Lower leg skin (tissue), 4 donors: ENCODE measurements at places on chromosomes 3 and 15. TPM values are rescaled to one million over a fixed set of nuclear protein-coding genes. Genes with fewer than 3 reads are reported as not detected.

The TAGLN3 gene
- total RNA-seq, result not detected

- no peak for DNase-seq
Observed at GRCh38 chr15:75030424-75030823, 7.0 kb downstream of the PPCDC start.

DNA sequence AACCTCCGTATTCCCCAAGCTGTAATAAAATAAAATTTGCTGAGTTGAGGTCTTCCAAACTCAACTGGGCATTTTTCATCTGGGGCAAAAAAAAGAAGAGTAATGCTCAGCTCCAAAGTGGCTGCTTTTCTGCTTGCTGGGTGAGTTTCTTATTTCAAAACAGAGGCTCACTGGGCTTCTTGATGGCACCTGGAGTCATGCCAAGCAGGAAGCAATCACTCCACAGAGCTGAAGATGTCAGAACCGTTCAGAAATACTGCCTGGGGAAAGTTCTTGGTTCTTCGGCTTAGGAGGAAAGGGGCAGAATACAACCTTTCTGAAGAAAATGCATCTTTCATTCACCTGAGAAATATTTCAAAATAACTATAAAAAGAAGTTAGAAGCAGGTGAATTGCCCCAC, 4.1 kb downstream of the CCR9 start:
- DNase-seq, result no peak

DNA sequence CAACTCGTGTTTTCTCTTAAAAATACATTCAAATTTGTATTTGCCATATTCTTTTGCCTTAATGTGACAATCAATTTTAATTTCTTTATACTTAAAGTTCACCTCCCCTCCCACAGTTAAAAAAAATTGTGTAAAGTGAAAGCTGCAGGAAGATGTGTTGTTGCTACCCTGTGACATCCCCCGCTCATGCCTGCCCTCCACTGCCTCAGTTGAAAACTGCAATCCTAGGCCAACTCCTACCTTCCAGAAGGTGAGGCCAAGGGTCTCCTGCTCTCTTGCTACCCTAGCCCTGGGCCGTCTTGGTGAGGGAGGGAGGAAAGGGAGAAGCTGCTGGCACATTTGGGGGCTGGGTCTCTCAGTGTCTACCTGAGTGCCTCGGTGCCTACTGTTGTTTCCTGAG, 57.0 kb upstream of the CMTM7 start:
- no peak for DNase-seq

GRCh38 chr15:31197497-31198414, 96.2 kb upstream of the TRPM1 start:
- peak; percentile 82 for DNase-seq

DNA sequence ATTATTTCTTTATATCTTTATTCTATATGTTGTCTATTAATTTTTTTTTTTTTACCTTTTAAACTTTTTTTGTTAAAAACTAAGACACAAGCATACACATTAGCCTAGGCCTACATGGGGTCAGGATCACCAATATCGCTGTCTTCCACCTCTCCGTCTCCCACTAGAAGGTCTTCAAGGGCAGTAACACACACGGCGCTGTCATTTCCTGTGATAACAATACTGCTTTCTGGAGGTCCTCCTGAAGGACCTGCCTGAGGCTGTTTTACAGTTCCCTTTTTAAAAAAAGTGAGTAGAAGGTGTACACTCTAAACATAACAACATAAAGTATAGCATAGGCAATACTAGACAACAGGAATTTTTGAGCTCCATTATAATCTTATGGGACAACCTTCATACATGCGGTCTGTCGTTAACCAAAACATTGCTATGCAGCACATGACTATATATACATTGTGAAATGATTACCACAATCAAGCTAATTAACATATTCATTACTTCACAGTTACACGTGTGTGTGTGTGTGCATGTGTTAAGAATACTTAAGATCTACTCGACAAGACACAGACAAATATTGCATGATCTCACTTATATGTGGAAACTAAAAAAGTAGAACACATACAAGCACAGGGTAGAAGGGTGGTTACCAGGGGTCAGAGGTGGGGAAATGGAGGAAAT, 20.8 kb downstream of the RAB6B start:
- DNase-seq, result no peak

GRCh38 chr3:72889310-72890165, 1.7 kb downstream of the GXYLT2 start:
- no peak for DNase-seq

The GOLGA6L10 gene
- 0.56 TPM for total RNA-seq

The P2RY1 gene
- 11.6 TPM for total RNA-seq

The C15orf40 gene
- 28.2 TPM for total RNA-seq

GRCh38 chr3:193029800-193030199, 112.1 kb upstream of the MB21D2 start:
- DNase-seq, result no peak

The ANKRD63 gene
- not detected for total RNA-seq

DNA sequence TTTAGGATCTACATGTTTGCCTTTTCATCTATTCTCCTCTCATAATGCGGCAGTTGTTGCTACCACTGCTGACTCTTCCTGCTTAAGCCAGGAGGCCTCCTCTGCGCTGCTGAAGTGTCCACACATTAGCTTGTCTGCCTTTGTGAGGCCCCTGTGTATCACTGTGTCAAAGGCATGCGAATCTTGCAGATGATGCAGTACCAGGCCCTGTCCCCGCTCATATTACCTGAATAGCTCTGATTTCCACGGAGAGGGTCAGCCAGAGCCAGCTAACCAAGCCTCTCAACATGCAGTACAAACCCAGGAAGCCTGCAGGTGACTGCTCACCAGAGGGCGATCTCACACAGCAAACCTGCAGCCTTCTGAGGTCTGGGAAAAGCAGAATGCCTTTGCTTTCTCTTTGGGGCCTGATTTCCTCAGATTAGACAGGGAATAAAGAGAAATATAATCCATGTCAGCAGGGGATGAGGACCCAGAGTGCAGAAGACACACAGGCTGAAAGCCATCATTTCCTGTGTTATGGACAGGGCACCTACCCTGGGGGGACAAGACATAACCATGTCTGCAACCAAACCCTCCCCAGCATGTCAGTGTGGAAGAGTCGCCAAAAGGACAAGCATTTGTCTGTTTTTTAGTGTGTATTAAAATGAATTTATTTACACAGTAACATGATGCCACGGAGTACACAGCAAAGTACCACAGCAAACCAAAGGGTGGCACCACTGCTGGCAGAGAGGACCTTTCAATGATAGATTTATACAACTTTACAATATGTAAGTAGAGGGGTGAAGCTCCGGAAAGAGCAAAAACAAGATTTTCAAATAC, 36.8 kb upstream of the TSPAN3 start:
- DNase-seq, result no peak

The UBP1 gene
- 27.1 TPM for total RNA-seq

DNA sequence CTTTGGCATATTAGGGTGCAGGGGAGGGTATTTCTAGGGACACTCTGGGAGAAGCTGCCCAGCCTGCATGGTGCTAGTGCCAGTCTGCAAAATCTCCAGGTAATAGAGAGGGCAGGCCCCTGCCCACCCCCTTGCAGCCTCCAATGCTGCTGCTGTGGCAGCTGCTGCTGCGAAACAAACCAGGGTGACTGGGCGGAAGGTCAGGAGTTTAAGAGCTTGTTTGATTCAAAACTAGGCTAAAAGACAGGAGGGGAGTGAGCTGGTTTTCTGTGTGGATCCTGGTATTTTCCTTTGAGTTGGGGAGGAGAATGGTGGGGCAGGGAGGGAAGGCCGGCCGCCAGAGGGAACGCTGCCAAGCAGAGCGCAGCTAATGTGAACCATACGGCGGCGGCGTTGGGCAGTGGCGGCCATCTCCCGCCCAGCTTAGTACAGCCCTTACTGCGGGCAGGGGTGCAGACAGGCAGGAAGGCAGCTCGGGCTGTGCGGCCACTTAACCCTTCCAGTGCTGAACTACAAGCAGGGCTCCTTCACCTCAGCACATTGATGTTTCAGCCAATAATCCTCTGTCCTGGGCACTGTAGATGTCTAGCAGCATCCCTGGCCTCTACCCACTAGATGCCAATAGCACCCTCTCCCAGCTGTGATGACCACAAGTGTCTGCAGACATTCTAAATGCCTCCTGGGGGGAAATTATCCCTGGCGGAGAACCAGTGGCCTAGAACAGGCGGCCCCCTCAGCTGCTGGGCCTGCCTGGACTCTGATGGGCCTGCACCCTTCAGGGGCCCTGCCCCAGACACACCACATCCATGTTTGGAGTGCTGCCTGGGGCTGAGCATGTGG, 125.7 kb downstream of the EEFSEC start:
- DNase-seq, result no peak

DNA sequence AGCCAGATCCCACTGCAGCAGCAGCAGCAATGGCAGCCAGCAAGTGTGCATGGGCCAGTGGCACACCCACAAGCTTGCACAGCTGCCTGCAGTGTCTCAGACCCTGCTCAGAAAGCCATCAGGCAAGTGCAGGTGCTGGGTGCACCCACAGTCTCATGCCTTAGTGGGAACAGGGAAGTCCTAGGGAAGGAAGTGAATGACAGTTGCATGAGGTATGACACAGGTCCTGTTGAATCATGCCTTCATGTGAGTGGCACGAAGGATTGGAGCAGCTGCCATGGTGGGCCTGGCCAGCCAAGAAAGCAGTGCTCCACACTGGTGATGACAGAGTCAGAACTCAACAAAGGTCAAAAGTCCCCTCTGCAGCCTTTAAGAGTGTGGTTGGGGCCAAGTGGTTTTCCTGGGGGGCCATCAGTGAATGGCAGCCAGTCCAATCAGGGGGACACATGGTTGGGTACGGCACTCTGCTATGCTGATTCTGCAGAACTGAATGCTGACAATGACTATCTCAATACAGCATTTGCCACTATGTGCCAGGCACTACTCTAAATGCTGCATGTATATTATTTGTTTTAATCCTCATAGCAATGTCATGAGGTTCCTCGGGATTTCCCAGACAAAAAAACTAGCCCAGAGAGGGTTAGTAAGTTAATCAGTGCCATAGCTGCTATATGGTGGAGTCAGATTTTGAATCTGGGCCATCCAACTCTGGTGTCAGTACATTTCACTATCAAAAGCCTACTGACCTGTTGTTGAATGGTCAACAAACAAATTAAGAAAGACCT, 94.3 kb downstream of the AQP9 start:
- DNase-seq, result no peak

The RTP1 gene
- total RNA-seq, result not detected

The ANKUB1 gene
- total RNA-seq, result not detected

The CIDEC gene
- 6.0 TPM for total RNA-seq

DNA sequence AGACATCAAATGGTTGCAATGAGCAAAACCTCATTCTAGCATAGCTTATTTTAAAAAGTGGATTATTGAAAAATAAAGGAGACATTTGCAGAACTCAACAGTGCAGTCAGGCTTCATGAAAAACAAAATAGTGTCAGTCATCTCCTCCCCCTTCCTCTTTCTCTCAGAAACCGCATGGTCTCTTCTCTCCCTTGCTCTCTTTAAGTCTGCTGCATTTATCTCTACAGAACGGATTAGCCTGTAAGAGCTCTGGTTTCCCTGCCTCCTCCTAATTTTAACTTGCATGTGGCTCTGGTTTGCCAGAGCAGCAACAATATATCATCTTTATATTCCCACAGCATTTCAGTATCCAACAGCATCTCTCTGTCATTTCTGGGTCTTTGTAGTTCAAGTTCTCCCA, 609.0 kb downstream of the MECOM start:
- DNase-seq, result no peak

The NOX5 gene
- 0.13 TPM for total RNA-seq

The ITIH1 gene
- not detected for total RNA-seq

The PSTPIP1 gene
- total RNA-seq, result 3.7 TPM

GRCh38 chr3:183281126-183281797, 28.2 kb downstream of the B3GNT5 start:
- DNase-seq, result peak; percentile 42

DNA sequence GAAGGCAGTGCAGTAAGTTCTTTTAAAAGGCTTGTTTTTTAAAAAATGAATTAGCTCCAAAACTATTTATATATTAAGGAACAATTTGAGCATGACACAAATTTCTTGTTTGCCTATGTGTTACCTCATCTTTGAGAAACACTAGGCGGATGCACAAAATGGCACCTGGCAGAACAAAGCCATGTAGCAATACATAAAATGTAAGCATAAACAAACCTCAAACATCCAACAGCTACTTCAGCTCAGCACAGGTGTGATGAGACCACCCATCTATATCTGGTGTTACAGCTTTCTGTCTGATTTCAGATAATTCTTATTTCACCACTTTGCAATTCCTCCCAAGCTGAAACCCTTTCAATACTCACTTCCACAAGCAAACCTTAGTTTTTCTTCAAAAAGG, 221.2 kb upstream of the CNTN6 start:
- no peak for DNase-seq

GRCh38 chr3:126558336-126559071, at the start of gene C3orf22:
TSS of gene C3orf22 (minus strand) at chr3:126558932. CDS start at chr3:126553390, 5,542 bp downstream.
- DNase-seq, result peak; percentile 10

GRCh38 chr15:65069779-65070546, 2.2 kb upstream of the RASL12 start:
- DNase-seq, result no peak

DNA sequence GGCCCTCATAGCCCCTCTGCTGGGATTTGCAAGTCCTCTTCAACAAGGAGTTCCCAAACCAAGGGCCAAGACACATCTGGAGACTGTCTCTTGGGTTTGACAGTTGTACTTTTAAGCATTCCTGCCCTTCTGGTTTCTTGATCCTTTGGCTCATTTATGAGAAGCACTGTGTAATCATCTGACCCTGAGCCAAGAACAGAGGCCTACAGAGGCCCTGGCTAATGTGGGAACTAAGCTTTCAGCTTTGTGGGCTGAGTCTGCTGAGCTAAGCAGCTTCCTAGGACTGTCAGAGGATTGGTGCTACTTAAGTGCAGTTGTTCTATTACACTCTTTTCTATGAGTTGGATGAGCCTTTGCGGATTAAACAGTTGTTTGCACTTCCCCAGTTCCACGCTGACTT, 178.3 kb downstream of the KBTBD8 start:
- no peak for DNase-seq

The FETUB gene
- total RNA-seq, result 4.0 TPM

The RTP3 gene
- total RNA-seq, result not detected

The RPN1 gene
- 99.9 TPM for total RNA-seq

The LRRC2 gene
- 3.5 TPM for total RNA-seq

The SKOR1 gene
- 2.2 TPM for total RNA-seq

- peak; percentile 59 for DNase-seq
Observed at GRCh38 chr3:194245975-194246561, 105.1 kb downstream of the CPN2 start.

- DNase-seq, result no peak
Observed at GRCh38 chr15:31341071-31341470, 14.4 kb downstream of the KLF13 start.

The GXYLT2 gene
- total RNA-seq, result 6.8 TPM

The ULK3 gene
- total RNA-seq, result 133 TPM

GRCh38 chr3:193772422-193772763, 179.4 kb downstream of the OPA1 start:
- no peak for DNase-seq

GRCh38 chr15:62244762-62245161, 79.7 kb upstream of the C2CD4B start:
- DNase-seq, result no peak

The FANCI gene
- 6.8 TPM for total RNA-seq

GRCh38 chr3:23035927-23036640, 167.0 kb upstream of the UBE2E2 start:
- DNase-seq, result peak; percentile 22

- no peak for DNase-seq
Observed at GRCh38 chr15:38846346-38846745, 281.7 kb upstream of the RASGRP1 start.

The HHATL gene
- total RNA-seq, result 1.5 TPM
